Activated naive CD4-positive, alpha-beta T cell treated with Interleukin-2 at 50 U/mL for 16 hours (primary cell): ENCODE measurements at places on chromosomes 16 and 17.
A peak's percentile ranks its signal among the peaks of the same experiment; 100 is the strongest.

DNA sequence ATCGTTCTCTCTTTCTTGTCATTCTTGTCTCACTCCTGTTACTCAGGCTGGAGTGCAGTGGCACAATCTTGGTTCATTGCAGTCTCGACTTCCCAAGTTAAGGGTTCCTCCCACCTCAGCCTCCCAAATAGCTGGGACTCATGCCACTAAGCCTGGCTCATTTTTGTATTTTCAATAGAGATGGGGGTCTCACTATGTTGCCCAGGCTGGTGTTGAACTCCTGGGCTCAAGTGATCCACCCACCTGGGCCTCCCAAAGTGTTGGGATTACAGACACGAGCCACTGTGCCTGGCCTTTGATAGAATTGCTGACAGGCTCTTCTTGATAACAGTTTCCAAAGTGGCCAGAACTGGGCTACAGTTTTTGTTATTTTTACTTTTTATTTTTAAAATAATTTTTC, 32.3 kb downstream of the TPPP3 start:
- no peak for DNase-seq

DNA sequence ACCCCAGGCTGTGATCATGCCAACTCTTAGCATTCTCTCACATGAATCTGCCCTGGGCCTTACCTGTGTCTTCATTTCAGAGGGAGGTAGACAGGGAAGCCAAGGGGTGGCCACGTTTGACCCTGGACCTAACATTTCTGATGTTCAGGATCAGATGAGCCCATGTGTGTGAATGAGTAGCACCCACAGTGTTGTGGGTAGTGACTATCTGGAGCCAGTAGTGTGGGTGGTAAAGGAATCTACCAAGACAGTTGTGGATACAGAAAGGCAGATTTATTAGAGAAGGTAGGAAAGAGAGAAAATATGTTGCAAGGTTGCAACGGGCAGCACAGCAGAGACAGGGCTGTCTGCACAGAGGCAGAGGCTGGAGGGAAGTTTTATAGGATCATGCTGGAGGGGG, 60.5 kb downstream of the TK2 start:
- no peak for DNase-seq

DNA sequence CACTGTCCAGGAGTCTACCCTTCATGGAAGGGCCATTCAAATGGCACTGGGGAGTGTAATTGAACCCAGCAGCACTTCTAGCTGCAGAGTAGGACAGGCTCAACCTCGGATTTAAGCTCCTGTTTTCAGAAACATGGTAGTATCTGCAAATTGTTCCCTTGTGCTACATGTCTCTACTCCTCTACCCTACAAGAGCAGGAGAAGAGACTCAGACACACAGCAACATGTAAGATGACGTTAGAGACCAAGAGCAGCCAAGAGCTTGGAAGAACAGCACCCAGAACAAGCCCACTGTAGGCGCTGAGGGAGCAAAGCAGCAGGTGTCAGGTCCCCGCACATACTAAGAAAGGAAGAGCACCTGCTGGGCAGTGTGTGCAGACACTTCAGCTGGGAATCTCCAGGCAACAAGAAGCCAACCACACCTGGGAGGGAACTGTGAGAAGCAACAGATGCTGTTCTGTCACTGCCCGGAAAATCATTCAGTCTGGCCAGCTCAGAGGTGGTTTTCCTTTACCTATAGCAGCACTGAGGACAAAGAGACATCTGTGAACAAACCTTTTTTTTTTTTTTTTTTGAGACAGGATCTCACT, 35.6 kb upstream of the MNT start:
- no peak for DNase-seq

GRCh38 chr16:986411-986810, 4.8 kb downstream of the SOX8 start:
- DNase-seq: no peak

- DNase-seq: no peak
Observed at GRCh38 chr16:74283716-74284115, 12.9 kb upstream of the PSMD7 start.

GRCh38 chr17:66040402-66040801, 151.5 kb downstream of the CEP112 start:
- no peak for DNase-seq

DNA sequence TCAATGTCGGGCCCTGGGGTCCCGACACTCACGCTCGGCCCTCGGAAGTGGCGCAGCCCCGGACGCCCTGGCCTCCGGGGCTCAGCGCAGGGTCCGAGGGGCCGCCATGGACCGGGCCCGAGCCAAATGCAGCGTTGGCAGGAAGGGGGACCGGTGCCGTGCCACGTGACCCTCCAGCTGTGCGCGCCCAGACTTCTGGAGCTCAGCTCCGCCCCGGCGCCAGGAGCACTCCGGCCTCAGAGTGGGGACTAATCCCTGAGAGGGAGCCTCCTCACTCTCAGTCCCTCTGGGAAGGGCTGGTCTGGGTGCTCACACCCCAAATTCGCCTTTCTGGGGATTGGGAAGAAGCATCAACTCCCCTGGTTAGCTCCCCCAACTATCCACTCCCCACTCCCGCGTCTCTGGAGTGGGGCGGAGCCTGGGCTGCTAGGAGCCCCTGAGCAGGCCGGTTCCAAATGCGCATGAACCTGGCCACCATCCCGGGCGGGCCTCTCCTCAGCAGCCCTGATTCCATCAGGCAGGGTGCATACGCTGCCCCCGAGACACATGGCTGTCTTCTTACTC, at the start of gene B3GNT9:
Gene B3GNT9, minus strand, starts transcription at position 166 of the 564 bp plus-strand sequence. CDS start 513 bp downstream, outside the sequence.
- DNase-seq: peak; percentile 48

DNA sequence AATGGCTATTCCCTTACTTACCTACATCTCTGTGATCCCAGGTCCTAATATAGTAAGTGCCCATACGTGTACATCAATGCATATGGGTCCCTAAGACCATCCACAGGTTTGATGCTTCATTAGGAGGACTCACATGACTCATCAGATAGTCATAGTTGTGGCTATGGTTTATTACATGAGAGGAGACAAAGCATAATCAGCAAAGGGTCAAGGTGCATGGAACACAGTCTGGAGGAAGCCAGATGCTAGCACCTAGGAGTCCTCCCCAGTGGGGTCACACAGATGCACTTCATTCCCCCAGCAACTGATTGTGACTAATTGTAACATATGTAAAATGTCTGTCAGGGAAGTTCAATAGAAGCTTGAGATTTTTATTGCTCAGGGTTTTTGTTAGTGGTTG, 42.8 kb downstream of the PHKB start:
- no peak for DNase-seq

- no peak for DNase-seq
Observed at GRCh38 chr17:9331279-9332131, 244.1 kb downstream of the STX8 start.

GRCh38 chr16:58510776-58511628, 4.3 kb upstream of the SETD6 start:
- DNase-seq: no peak

- no peak for DNase-seq
Observed at GRCh38 chr17:32529604-32530003, 42.8 kb downstream of the CDK5R1 start.

DNA sequence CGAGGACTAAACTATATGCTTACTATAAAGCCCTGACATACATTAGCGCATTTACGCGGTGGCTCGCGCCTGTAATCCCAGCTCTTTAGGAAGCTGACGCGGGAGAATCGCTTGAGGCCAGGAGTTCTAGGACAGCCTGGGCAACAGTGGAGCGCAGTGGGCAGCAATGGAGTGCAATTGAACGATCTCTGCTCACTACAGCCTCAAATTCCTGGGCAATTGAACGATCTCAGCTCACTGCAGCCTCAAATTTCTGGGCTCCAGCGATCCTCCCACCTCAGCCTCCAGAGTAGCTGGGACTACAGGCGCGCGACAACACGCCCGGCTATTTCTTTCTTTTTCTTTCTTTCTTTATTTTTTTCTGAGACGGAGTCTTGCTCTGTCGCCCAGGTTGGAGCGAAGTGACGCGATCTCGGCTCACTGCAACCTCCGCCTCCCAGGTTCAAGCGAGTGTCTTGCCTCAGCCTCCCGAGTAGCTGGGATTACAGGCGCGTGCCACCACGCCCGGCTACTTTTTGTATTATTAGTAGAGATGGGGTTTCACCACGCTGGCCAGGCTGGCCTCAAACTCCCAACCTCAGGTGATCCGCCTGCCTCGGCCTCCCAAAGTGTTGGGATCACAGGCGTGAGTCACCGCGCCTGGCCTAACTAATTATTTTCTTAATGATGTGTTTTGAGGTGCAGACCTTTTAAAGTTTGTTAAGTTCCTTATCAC, 506 bp upstream of the COG7 start:
- DNase-seq: no peak

DNA sequence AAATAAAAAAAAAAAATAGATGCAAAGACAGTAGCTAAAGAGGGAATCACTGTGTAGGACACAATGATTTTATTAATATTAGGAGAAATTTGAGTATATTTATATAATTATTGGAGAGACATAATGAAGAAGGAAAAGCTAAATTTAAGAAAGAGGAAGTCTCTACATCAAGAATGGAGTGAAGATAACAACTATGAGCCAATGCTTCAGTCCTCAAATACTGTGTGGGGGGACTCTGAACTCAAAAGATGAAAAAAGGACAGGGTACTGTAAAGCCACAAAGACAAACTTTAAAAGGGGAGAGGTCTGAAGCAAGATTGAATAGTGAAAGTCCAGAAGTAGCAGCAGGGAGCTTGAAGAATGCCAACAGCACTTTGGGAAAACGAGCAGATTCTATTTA, 44.7 kb downstream of the SKAP1 start:
- no peak for DNase-seq

DNA sequence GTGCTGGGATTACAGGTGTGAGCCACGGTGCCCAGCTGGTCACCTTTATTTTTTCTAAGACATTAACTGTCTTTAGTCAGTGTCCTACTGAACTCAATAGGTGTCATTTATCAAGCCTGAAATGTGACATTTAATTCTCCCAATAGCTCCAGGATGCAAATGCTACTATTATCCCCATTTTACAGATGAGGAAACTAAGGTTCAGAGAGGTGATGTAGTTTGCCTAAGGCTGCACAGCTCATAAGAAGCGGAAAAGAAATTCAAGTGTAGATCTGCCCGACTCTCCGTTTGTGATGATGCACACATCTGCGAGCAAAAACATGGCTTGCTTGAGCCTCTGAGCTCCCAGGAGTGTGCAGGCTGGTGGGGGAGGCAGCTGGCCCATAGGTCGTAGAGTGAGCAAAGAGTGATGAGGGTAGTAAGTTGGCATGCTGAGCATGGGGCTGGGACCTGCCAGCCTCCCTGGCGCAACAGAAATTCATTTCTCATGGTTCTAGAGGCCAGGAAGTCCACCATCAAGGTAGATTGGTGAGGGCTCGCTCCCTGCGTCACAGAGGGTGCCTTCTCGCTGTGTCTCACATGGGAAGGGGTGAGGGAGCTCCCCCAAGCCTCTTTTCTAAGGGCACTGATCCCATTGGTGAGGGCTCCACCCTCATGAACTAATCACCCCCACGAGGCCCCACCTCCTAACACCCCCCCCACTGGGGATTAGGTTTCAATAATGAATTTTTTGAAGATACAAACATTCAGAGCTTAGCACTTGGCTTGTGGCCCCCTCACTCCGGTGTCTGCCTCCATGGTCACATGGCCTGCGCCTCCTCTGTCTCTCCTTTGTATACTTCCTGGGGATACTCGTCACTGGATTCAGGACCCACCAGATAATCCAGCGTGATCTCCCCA, 141.5 kb upstream of the PLCG2 start:
- no peak for DNase-seq

GRCh38 chr17:39074676-39075075, 76.8 kb downstream of the PLXDC1 start:
- DNase-seq: no peak

- no peak for DNase-seq
Observed at GRCh38 chr17:15659663-15660062, 24.4 kb downstream of the TRIM16 start.

DNA sequence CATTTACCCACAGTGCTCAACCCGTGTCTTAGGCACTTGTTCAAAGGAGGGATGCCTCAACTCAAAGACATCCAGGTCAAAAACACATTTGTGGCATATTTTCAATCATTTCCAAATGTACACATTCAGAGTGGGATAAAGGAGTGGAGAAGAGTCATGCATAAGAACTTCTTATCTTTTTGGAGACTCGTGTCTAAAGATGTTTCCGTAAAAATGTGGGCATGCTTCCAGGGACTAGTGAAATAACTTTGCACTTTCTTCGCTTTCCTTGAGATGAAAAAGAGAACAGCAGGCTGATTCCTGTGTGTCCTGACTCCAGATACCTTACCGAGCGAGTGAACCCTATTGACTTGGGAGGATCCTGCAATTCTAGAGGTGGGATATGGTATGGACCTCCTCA, 256.6 kb upstream of the KCNJ16 start:
- no peak for DNase-seq

DNA sequence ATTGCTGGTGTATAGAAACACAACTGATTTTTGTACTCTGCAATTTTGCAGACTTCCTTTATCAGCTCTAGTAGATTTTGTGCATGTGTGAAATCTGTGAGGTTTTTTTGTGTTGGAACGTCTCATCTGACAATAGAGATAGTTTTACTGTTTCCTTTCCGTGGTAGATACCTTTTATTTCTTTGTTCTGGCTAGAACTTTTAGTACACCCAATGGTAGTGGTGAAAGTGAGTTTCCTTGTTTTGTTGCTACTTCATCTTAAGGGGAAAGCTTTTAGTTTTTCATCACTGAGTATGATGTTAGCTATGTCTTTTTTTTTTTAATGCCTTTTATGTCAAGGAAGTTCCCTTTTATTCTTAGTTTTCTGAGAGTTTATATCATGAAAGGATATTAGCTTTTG, 118.1 kb downstream of the OR1D5 start:
- no peak for DNase-seq

DNA sequence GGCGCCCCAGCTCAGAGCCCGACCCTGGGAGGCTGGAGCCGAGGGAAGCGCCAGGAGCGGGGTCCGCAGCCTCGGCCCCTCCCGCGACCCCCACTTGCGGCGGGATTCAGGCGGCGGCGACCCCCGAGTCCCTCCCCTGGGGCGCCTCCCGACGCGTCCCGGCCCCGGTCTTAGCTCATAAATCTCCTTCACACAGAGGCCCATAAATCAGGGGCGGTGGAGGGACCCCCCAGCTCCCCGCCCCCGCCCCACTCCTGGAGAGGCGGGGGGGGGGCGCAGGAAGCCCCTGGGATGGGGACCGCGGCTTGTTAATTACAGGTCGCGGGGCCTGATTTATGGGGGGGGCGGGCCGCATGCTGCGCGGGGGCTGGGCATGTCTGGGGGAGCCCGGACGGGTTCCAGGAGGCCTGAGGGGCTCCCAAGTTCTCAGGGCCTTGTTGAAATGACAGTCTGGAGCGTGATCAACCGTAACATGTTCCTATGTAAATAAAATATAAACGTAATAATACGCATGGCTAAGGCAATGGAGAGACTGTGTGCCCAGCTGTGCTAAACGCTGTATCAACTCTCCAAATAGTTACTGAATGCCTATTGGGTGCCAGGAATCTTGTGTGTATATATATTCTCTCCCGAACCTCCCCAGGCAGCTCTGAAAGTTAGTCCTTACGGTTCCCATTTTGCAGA, 10.0 kb upstream of the BHLHA9 start:
- DNase-seq: no peak
